ENCODE measurements at places on chromosomes 12 and 14.

DNA sequence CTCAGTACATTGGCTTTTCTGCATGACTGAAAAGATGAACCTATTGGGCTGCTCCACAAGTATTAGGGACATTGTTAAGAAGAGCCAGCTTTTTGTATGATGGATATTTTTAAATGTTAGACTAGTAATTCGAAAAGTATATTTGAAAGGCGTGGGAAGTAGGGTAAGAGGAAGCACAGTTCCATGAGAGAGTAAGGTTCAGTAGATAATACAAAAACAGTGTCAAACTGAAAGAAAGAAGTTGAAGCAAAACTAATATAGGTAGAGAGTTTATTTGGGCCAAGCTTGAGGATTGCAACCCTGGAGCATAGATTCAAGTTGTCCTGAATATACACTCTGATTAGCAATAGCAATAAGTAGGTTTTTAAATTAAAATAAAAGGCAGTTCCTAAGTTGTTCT lies 193.9 kb downstream of the RASSF9 start:
- no peak for DNase-seq

- no peak for DNase-seq
Observed at GRCh38 chr12:19223695-19224094, 94.2 kb downstream of the PLEKHA5 start.

GRCh38 chr12:113194971-113195391 lies 9.5 kb downstream of the RITA1 start:
- DNase-seq, result peak; percentile 49

DNA sequence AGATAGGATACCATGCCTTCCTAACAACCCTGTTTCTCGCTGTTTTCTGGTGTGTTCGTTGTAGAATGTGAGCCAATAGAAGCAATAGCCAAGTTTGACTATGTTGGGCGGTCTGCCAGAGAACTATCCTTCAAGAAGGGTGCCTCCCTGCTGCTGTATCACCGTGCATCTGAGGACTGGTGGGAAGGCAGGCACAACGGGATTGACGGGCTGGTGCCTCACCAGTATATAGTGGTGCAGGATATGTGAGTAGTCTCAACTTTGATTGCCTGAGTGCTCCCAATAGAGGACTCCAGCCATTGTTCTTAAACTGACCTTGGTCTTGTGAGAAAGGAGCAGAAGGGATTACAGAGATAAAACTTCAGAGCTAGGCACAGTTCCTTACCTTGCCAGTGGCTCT lies 96.2 kb downstream of the KICS2 start:
- DNase-seq, result no peak

- no peak for DNase-seq
Observed at GRCh38 chr12:130222519-130223218, 60.4 kb downstream of the FZD10 start.

DNA sequence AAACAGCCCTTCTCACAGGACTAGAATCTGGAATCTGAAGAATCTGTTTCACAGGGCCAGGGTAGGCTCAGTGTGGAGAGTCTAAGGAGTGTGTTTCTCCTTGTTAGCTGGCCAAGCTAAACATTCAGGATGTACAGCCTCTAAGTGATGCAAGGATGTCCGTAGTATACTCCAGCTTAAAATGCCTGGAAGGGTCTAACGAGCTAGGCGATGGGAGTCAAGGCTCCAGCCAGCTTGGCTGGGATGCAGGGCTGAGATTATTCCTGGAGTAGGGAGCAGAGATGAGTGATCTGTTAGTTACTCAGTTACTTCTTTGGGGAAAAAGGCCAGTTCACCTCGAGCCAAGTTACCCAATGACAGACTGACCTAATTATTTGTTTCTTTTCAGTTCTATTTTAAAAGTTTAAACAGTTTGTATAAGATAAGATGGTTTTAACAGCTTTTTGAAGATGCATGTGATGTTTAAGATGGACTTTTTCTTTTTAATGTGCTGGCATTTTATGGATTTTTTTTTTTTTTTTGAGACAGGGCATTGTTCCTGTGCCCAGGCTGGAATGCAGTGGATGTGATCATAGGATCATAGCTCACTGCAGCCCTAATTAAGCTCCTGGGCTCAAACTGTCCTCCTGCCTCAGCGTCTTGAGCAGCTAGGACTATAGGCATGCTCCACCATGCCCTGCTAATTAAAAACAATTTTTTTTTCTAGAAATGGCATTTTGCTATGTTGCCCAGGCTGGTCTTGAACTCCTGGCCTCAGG lies 41.1 kb downstream of the SYNE2 start:
- DNase-seq, result peak; percentile 13

- no peak for DNase-seq
Observed at GRCh38 chr12:58026426-58026825, 85.1 kb downstream of the ATP23 start.

- no peak for DNase-seq
Observed at GRCh38 chr12:64800640-64801039, 23.8 kb upstream of the TBC1D30 start.

DNA sequence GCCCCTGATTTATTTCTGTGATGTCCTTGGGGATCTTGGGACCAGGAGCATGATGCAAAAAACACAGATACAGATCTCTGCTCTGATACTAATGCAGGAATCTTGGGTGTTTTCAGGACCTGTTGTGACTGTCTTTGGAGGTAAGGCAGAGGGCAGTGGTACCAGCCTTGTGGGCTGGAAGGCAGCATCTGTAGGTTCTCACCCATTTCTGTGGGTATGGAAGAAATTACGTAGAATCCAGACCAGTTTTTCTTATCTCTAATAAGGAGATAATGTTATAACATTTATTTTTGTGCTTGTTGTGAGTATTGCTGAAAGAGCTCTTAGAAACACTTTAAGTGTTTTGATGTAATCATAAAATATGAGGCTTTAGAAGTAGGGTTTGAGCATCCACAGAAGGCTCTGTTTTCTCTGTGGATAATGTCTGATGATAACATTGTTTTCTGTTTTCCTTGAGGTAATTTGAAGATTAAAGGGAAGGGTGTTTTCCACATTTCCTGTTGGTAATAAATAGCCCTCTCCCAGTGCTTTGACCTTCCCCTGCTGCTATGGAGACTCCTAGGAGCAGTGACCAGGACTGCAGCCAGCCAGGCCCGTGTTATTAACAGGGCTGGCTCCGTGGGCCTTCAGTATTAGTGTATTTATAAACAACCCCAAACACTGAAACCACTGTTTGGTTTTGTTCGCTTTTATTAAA lies 9.4 kb upstream of the DCP1B start:
- no peak for DNase-seq

DNA sequence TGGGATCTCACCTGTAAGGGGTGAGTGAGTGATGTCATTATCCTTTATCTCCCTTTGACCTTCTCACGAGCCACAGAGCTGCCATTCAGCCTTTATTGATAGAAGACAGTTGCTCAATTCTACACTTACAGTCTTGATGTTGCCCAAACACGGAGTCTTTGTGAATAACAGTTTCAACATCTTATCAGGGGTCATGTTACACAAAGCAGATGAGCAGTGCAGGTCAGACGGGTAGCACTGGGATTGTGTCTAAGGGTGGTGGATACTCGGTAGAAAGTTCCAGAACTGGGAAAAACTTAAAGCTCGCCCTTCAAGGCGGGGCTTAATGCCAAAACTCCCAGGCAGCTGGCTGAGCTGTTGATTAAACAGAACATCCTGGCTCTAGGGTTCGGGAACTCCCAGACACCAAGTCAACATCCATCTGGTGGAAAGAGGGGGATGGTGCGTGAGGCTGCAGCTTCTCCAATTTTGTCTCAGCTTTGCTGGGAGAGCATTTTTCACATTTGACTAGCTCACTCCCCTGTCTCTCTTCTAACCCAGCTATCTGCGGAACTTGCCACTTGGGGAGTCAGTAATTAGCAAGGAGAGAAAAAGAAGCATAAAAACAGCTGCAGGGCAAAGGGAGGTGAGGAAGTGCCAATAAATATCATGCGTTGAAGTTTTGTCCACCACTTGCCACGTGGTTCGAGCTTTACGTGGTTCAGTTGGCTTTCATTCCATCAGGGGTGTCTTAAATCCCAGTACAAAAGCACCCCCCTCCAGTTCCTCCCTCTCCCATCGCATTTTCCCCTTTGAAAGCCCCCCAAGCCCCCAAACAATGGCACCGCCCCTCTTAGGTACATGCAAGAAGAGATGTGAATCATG lies 31.0 kb downstream of the FOXN4 start:
- DNase-seq, result no peak

DNA sequence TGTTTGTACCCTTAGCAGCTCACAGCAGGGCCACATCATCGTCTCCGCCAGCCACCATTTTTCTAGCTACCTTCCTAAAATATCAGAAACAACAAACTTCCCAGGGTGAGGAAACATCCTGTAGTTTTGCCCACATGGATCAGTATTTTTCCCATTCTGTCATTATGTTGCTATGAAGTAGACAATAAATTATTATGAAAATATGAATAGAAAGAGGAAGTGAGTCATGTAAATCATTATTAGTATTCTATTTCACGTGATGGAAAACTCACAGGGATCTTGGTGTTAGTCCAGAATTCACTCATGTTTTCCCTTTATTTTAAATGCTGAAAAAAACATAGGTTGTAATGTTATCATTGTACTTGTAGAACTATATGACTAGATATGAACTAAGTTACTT lies 319.4 kb downstream of the SYT1 start:
- no peak for DNase-seq

DNA sequence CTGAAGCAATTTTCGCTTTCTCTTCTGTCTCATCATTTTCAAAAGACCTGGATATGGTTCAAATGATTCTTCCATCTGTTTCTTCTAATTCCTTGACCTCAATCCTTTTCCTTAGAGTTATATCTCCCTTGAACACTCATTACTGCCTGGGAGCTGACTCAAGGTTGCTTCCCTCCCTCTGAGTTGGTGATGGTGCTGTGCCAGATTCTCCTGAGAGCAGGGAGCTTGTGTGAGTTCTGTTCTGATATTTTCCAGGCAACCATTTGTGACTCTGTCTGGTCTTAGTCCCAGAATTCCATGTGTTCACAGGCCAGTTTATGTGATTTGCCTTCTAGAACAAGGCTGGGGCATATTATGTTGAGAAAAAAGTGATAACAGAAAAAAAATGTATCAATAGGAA lies 505.1 kb upstream of the SYT1 start:
- no peak for DNase-seq

- DNase-seq, result no peak
Observed at GRCh38 chr12:823028-823698, 70.8 kb downstream of the WNK1 start.

GRCh38 chr12:124694846-124695497 lies 127.6 kb upstream of the NCOR2 start:
- DNase-seq, result peak; percentile 88

GRCh38 chr14:38203929-38204718 lies 3.6 kb upstream of the SSTR1 start:
- DNase-seq, result no peak

GRCh38 chr14:64298773-64299172 lies 4.6 kb upstream of the ESR2 start:
- no peak for DNase-seq

GRCh38 chr12:6644903-6645302 lies 2.3 kb downstream of the ACRBP start:
- no peak for DNase-seq

DNA sequence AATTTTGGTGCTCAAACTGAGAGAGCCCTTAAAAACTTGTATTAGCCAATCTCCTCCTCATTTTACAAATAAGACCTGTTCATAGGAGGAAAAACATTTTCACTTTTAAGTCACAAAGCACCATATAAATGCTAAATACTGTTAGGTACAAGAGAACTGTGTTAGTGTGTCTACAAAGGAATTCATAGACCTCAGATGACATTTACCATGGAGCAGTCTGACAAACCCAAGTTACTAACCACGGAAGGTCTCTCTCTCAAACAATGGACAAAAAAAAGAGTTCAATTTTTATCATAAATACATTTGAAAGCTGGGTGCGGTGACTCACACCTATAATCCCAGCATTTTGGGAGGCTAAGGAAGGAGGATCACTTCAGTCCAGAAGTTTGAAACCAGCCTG lies 10.0 kb downstream of the SBNO1 start:
- DNase-seq, result no peak

- DNase-seq, result no peak
Observed at GRCh38 chr12:1594006-1594260, 448 bp downstream of the FBXL14 start.

- no peak for DNase-seq
Observed at GRCh38 chr14:60599727-60600126, 49.5 kb downstream of the SIX1 start.

DNA sequence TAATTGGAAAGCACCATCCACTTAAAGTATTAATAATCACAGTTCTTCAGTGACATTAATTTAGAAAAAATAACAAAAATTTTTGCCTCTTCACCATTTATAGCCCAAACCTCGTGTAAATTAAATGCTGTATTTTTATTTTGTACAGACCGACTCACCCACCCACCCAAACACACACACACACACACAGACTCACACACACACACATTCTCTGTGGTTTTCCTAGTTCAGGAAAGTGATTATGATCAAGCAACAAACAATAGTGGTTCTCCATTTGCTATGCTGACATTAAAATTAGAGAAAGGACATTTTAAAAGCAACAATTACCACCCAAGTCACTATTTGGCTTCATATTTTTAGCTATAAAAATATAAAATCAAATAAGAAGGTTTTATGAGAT lies 112.5 kb upstream of the FLRT2 start:
- DNase-seq, result no peak

DNA sequence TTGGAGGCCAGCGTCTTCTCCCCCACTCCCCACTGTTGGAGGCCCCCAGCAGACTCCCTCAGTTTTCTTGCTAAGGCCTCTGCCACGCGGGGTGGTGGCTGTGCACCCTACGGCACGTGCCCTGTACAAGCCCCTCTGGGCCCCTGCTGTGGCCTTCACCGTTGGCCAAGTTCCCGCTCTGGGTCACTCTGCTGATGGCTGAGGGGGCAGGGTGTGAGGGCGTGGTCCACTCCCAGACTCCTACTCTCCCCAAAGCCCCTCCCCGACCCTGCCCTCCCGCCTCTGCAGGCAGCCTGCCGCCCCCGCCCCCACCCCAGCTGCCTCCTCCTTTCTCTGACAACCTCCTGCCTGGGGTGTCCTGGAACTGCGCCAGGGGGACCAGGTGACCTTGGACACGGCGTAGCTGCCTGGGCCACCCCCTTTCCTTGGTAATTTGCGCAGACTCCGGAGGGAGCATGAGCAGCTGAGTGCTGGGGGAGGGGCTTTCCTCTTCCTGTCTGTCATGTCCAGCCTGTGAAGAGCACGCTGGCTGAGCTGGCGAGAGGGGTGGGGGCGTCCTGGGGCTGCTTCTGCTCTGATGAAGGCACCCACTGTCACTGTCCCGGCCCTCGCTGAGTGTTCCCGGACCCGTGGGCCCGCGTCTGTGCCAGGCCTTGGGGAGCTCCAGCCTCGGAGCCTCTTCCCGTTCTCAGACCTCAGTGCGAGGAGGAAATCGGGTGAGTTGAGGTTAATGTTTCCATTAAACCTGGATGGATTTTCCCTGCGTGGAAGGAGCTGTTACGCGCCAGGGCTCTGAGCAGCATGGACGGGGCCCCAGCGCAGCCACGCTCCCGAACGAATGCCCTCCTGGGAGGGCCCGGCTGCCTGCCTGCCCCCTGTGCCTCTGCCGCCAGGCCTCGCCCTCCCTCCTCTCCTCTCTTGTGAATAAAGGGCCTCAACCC lies 85.0 kb downstream of the KIF26A start:
- DNase-seq, result no peak

DNA sequence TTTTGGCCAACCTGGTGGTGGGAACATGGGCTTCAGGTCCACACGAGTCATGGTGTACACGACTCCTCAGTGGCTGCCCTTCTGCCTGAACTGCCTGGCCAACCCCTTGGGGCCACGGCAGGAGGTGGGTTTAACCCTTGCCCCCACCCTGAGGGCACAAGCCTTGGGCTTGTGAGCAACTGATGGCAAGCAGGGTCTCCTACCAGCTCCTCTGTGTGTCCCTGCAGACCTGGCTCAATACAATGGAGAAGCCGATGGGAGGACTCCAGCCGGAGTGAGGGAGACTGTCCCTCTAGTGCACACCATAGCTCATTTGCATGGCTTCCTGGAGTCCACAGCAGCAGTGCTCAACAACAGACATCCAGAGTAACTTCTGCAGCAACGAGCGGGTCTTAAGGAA lies 28.0 kb downstream of the JAG2 start:
- no peak for DNase-seq
